ENCODE measurements at places on chromosomes 4 and X.

DNA sequence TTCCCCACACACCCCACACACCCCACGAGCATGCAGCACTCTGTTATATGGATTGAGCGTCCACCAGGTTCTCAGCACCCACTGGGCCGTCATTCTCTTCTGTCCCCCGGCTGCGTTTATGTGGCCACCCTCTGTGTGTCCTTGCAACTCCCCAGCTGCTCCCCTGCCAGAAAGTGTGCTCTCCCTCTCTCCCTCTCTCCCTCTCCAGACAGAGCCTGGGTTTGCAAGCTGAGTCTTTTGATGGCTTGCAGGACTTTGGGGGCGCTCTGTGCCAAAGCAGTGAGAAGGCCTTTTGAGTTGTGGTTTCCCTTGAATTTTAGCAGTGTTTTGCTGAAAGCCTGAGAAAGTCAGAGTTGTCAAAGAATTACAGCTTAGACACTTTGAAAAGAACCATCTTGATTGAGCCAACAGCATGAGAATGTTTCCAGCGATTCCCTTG, 173.5 kb downstream of the DCLK2 start:
- no peak for DNase-seq

DNA sequence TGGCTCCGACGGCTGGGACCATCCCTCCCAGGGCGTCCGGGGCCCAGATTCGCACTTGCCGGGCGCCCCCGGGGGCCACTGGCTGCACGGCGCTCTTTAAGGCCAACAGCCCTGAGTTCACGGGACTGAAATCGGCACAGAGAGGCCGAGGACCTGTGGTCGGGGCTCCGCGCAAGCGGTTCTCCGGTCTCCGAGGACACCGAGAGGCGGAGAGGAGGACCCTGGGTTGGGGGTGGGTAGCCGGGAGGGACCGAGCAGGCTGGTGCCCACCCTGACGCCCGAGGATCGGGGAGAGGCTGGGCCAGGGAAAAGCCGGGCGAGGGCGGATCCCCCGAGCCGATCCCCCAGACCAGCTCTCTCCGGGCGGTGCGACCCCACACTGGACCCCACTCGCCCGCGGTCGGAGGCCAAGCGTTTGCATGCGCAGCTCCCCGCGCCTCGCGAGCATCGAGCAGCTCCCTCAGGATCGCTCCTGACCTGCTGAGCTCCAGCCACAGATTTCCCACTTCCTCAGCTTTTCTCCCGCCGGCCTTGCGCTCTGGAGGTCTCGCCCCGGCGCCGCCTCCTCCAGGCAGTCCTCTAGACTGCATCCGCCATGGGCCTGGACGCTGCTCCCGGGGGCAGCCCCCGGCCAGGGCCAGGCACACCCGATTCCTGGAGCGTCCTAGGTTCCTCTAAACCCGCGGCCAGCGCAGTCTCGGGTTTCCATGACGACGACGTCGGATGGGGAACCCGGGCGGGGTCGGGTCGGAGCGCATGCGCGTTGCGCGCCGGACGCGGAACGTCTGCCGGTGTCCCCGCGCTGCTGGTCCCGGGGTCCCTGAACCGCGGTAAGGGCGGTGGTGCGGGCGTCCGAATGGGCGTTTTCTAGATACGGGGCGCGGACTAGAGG, 17.6 kb upstream of the NAT8L start:
- DNase-seq: no peak

DNA sequence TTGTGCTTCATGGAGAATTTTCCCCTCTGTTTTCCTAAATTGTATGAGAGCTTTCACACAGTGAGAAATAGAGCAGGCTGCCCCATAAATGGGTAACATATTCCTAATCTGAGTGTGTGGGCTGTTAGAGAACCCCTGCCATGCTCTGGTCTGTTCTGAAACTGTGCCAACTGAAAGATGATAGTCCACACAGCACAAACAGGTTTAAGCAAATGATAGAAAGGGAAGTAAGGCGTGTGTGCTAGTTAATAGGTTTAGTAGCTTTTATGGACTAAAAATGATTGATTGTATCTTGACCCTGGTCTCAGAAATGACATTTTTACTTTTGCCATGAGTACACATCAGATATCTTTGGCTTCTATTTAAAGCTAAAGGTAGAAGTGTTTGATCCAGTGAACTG, 106.2 kb downstream of the PRRG1 start:
- no peak for DNase-seq

DNA sequence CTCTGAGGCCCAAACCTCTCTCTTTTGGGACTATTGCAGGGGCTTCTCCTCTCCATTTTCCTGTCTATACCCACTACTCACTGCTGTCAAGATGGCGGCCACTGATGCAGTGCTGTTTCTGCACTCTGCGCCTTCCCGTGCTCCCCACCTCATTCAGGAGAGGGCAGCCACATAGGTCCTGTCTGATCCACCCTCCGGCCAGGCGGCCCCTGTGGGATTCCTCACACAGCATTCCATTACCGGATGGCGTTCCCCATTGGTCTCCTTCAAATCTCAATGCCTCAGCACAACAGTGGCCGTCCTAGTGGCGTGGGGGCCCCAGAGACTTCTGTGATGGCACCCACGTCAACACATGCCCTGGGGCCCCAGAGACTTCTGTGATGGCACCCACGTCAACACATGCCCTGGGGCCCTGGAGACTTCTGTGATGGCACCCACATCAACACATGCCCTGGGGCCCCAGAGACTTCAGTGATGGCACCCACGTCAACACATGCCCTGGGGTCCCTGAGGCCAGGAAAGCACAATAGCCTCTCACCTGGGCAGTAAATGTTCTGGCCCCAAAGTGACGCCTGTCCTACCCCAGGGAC, 7.3 kb downstream of the SPON2 start:
- no peak for DNase-seq

DNA sequence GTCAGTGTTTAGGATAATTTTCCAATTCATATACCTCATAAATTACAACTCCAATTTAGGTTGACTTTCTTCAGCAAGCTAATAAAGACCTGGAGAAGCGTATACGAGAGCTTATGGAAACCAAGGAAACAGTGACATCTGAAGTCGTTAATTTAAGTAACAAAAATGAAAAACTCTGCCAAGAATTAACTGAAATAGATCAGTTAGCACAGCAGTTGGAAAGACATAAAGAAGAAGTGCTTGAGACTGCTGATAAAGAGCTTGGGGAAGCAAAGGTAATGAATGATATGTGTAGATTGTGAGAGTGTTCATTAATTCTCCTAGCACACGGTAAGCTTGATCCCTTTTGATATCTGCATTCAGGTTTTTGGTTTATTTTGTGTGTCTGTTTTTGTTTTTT, 16.8 kb downstream of the CEP135 start:
- no peak for DNase-seq

DNA sequence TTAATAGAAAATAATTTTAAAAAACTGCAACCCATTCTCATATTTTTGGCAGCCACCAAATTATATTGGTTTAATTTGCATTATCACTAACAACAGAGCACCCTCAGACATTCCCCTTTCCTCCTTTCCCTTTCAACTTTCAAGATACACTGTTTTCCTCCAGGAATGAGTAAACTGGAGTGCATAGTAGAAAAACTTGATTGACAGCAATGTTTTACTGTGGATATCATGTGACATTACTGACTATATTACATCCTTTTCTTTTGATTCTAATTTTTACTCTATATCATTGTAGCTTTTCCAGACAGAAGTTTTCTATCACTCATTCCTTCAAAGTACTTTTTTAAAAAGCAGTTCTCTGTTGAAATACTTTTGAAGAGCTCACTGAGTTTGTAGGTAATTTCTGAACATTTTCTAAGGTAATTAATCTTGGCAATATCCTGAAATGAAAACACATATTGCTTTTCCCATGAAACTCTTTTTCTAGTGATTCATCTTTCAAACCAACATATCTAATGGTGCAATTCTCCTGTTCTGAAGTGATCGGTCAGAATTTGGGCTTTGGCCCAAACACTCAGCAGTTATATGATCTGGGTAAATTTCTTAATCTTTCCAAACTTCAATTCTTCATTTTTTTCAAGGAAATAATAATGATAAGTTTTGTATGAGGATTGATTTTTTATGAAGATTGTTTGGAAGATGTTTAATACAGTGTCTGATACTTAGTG, 920.4 kb upstream of the EPHA5 start:
- no peak for DNase-seq

GRCh38 chrX:70476934-70477733, 32.5 kb downstream of the DLG3 start:
- DNase-seq: no peak
